ENCODE measurements at places on chromosomes 12 and 14.
A peak's percentile ranks its signal among the peaks of the same experiment; 100 is the strongest.

- DNase-seq = no peak
Observed at GRCh38 chr12:58888131-58888783, 32.0 kb downstream of the LRIG3 start.

GRCh38 chr12:66901138-66901932 is 222.5 kb upstream of the GRIP1 start:
- peak; percentile 17 for DNase-seq

GRCh38 chr14:100004392-100004791 is 60.8 kb upstream of the EVL start:
- no peak for DNase-seq

- no peak for DNase-seq
Observed at GRCh38 chr12:90965204-90965603, 10.2 kb upstream of the CCER1 start.

GRCh38 chr12:120849765-120850164 is 54.4 kb downstream of the SPPL3 start:
- no peak for DNase-seq

DNA sequence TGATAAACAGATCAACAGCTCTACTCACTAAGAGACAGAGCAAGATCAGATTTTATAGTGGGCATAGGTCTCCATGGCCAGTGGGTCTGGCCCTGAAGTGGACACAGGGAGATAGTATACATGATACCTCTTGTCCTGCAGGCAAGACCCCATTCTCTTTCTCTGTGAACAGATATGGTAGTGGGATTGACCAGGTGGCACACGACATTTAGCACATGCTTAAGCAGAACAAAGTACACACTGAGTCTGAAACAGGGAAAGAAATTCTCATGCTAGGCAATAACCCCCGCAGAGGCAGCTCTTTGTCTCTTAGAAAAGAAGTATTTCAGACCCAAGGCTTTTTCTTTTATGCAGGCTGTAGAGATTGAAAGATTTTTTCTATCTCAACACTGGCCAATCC is 1331.2 kb downstream of the FSCB start:
- DNase-seq = no peak

- peak; percentile 25 for DNase-seq
Observed at GRCh38 chr12:97960741-97961608, 498.4 kb downstream of the RMST start.

GRCh38 chr12:47206450-47207339 is 126.9 kb upstream of the AMIGO2 start:
- DNase-seq = no peak

- DNase-seq = no peak
Observed at GRCh38 chr12:103457471-103457870, 38.3 kb downstream of the C12orf42 start.

DNA sequence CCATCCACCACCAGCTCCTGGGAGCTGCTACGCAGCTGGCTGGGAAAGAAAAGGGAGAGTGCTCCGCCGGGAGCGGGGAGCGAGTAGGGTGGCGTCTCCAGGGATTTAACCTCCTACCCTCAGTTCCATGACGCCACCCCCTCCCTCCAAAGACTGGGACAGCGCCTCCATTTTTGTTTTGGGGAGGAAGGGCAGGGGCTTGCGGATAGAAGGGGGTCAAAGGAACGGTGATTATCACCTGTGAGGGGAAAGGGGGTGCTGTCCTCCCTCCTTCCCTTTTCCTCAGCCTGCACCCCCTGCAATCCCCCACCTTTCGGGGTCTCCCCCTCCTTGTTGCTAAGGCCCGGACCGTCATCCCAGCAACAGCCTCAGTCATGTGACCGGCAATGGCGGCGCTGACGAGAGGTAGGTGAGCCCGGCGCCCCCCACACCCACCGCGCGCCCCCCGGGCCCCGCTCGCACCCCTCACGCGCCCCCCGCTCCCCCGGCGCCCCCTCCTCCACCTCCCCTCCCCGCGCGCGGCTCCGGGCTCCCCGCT is at the start of gene DTX3:
Gene DTX3 (plus strand): TSS at position 371 of the 538 bp plus-strand sequence. CDS start 1,694 bp downstream, outside the sequence.
- no peak for DNase-seq

DNA sequence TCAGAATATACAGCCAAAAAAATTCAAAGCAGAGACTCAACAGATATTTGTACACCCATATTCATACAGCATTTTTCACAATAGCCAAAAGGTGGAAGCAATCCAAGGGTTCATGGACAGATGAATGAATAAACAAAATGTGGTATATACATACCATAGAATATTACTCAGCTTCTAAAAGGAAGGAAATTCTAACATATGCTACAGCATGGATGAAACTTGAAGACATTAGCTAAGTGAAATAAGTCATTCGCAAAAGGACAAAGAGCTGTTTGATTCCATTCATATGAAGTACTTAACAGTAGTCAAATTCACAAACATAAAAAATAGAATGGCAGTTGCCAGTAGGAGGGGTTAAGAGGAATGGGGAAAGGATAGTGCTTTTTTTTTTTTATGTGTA is 91.8 kb upstream of the ARID2 start:
- no peak for DNase-seq
